Muscle of leg (tissue), 16 donors: ENCODE measurements at places on chromosomes 4 and X. TPM values are rescaled to one million over a fixed set of nuclear protein-coding genes. Genes with fewer than 3 reads are reported as not detected.

GRCh38 chr4:135508006-135508714 is 1306.6 kb upstream of the PABPC4L start:
- DNase-seq: no peak

DNA sequence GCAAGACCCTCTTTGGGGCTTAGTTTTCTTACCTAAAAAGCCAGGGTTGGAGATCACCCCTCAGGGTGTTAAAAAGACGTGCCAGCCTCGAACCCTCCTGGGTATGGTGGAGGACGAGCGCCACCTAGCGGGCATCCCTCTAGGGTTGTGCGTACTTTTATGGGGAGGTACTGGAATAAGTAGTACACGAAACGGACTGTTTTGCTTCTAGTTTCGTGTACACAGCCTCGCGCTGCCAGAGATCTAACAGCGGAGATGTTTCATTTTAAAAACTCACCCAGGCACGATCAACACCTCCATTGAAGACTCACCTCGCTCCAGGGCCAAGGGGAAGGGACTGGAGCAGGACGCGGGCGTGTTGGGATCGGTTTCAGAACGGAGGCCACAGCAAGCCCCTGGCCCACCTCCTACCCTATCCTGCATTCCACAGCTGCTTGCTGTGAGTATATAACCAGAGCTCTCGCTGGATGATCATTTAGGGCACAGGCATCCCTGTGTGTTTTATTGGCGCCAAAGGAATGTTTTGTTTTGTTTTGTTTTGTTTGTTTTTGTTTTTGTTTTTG is 4.8 kb upstream of the NKX3-2 start:
- DNase-seq: peak; percentile 74

- DNase-seq: no peak
Measured at GRCh38 chrX:108070891-108071290, 20.5 kb downstream of the PSMD10 start.

- peak; percentile 70 for DNase-seq
Measured at GRCh38 chr4:11155208-11155867, 273.4 kb downstream of the HS3ST1 start.

GRCh38 chr4:184782731-184783373 is 42.9 kb downstream of the ACSL1 start:
- peak; percentile 31 for DNase-seq

DNA sequence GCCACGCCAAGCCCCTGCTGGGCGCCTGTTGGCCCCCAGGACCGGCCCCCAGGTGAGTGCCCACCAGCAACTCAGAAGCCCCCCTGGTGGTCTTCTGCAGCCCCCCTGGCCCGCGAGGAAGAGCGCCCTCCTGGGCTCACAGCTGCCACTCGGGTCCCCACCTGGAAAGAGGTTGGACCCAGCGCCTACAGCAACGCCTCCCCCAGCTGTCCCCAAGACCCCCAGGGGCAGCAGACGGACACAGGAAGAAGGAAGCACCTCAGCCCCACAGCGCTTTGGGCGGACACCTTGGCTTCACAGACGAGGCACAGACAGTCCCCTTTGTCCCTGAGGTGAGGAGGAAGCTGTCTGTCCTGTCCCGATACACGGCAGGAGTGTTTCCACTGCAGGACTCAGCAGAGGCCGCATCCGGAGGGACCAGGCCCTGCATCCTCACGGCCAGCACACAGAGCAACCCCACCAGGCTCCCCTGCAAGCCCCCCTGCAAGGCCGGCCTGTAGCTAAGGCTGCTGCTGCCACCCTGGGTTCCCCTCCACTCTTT is 115.6 kb upstream of the NKX1-1 start:
- DNase-seq: no peak

GRCh38 chr4:174091130-174091529 is 192.3 kb downstream of the FBXO8 start:
- no peak for DNase-seq

DNA sequence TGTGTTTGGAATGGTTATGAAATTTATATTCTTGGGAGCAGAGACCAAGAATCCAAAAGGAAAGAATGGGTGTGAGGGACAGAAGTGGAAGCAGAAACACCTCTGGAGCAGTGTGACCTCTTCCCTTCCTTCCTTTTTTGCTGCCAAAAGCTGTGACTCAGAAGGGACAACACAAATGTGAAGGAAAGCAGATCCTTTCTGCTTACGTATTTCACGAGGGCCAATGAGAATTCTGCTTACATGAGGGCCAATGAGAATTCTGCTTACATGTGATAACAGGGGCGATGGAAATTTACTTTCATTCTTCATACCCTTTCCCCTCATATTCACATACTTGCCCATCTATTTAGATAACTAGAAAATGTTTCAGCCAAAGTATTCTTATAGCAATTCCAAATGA is 404.6 kb downstream of the PRDM5 start:
- DNase-seq: peak; percentile 71

GRCh38 chrX:103556963-103557612 is 28.2 kb upstream of the TCEAL4 start:
- no peak for DNase-seq

DNA sequence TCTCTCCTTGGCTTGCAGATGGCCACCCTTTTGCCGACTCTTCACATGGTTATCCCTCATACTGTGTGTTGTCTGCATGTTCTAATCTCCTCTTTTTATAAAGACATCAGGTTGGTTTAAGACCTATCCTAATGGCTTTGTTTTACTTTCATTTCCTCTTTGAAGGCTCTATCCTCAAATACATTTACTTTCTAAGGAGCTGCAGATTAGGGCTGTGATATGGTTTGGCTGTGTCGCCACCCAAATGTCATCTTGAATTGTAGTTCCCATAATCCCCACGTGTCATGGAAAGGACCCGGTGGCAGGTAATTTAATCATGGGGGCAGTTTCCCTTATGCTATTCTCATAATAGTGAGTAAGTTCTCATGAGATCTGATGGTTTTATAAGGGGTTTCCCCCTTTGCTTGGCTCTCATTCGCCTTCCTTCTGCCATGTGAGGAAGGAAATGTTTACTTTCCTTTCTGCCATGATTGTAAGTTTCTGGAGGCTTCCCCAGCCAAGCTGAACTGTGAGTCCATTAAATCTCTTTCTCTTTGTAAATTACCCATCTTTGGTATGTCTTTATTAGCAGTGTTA is 204.5 kb downstream of the RELL1 start:
- no peak for DNase-seq

DNA sequence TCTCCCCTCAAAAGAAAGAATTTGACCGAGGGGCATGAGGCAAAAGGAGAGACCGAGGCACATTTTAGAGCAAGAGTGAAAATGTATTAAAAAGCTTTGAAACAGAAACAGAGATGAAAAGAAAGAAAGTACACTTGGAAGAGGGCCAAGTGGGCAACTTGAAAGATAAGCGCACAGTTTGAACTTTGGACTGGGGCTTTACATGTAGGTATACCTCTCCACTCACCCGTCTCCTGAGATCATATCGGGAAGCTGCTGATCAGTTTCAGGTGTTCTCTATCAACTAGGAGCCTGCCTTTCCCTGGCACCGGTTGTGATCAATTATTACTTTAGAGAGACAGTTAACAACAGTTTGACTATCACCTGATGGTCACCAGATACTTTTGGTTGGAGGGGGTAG is 2666.5 kb downstream of the ARAP2 start:
- no peak for DNase-seq

DNA sequence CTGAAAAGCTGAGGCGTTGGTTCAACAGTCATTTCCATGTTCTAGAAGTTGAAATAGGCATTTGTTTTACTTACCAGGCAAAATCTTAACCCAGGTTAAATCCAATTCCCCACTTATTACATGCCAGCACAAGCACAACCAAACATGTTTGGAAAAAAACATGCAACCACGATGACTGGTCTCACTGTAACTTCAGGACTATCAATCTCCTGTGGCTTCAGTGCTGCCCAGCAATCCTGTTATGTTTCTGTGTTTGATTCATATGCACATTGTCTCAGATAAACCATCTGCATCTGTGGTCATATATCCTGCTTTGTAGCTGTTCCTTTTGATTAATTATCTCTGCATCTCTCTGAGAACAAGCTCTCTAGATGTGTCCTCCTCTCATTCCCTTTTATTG is 28.3 kb downstream of the PRDM8 start:
- DNase-seq: no peak

DNA sequence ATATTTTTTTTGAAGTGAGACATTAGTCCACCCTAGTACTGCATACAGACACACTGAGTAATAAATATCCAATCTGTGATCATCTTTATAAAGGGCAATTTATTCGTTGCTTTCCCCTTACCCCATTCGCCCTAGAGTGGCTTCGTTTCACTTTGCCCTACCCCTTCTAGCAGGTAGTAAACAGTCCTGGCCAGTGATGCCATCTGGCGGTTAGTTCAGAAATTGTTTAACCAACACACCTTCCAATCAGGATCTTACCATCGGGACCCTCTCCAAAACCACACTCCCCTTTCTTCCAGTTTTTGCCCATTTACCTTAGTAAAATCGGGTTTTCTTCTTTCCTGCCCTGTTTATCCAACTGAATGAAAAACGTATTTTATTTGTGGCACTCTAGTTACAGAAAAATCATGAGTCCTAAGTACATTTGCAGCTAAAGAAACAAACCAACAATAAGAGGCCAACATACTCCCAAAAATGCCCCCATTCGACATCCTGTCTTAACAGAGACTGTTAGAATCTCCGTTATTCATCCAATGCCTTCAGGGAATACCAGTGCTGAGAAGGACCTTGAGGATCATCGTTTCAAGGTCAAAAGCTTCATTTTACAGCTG is 2.2 kb downstream of the PPA2 start:
- peak; percentile 89 for DNase-seq

GRCh38 chr4:38935391-38936073 is 67.9 kb downstream of the FAM114A1 start:
- DNase-seq: no peak

DNA sequence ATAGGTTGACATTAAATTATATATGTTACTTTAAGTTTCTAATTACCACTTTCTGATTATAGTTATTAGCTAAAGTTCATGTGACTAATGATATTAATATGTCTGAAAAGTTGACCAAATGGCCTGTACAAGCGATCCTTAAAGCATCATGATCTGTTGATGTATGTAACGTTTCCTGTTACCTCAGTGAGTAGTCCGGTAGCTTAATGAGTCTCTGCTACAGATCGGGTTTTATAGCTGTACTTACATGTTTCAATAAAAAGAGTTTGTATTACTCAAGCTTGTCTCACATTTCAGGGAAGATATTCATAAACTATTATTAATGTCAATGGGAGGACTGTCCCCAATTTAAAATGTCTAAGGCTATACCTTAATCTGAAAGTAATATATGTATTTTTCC is 246.3 kb downstream of the PPP3CA start:
- no peak for DNase-seq

- no peak for DNase-seq
Measured at GRCh38 chr4:1568855-1569460, 115.2 kb downstream of the FAM53A start.

DNA sequence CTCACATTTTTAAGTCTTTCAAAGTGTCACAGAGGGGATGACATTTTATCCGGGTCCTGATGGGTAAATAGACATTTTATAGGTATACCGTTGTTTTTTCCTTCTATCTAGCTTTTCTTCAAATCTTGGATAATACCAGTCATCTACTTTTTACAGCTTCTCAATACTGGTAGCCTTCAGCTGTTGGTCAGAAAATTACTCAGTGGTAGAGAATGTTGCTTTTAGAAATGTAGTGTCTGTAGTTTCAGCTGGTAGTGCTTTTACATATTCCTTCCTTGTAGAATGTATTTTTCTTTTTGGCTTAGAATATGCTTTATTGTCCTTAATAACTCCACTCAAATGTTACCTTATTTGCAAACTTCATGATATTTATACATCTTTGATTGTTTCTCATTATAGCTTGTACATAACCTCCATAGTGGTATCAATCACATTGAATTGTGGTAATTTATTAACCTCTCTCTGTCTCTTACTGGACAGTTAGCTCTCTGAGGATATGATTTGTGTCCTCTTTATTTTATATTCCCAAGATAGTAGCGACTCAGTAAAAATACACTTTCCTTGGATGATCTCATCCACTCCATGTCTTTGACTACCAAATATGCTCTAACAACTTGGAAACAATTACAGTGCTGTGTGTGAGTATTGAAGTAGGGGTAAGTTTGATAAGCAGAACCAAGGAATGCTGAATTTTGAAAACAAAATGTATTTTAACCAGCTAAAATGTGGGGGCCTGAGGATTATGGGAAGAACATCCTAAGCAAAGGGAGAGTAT is 53.8 kb downstream of the RAP1GDS1 start:
- peak; percentile 19 for DNase-seq

GRCh38 chr4:186204103-186204559 is 12.8 kb downstream of the CYP4V2 start:
- DNase-seq: no peak

- DNase-seq: no peak
Measured at GRCh38 chr4:114423582-114423981, 175.0 kb upstream of the UGT8 start.

GRCh38 chr4:102868153-102868780 is 525 bp upstream of the CISD2 start:
- no peak for DNase-seq

- DNase-seq: no peak
Measured at GRCh38 chrX:119201570-119201969, 34.5 kb upstream of the PGRMC1 start.

DNA sequence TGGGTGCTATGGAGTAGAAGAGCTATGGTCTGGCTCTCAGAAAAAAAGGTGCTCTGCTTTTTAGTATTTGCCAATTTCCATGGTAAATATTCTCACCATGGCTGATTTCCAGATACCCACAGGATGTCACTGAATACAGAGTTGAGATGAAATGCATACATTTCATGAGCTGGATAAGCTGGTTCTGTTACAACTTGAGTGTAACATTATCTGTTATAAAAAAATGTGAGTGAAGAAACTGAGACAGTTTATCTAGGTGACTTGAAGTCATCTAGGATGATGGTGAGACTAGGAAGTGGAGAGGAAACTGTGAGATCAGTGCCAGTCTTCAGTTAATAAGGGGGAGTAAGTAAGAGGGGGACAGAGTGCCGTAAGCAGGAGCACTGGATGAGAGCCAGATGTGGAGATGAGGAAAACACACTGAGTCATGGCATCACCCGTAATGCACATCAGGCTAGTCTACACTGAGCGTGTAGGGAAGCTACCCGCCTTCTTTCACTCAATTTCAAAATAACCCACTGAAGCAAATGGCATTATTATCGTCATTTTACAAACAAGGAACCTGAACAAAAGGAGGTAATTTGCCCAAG is 5.0 kb downstream of the HPSE start:
- DNase-seq: no peak

DNA sequence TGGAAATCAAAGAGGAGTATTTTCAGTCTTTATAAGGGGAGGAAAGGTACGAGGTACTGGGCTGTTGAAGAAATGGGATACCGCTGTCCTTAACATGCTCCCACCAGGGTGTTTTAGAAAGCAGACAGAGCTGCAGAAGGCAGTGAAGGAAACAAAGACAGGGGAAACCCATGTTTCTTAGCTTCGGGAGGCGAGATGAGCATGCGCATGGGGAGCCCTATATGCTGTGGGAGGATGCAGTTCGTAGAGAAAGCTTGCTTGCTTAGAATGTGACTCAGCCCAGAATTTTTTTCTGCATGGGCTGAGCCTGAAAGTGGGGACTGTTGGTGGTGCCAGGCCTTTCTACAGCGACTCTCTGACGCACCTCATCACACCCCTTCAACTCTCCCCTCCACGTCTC is 28.8 kb upstream of the SCOC start:
- no peak for DNase-seq

- DNase-seq: no peak
Measured at GRCh38 chrX:135923353-135923752, 29.8 kb downstream of the SAGE1 start.

Gene SPANXN3
- not detected for polyA plus RNA-seq

Gene TLR3
- polyA plus RNA-seq: 1.4 TPM

Gene GPR143
- polyA plus RNA-seq: 0.56 TPM

Gene LGI2
- 3.1 TPM for polyA plus RNA-seq

Gene TRIM61
- polyA plus RNA-seq: 4.6 TPM

Gene ALAS2
- 43.7 TPM for polyA plus RNA-seq
